Esophagus mucosa (tissue), 1 donor: ENCODE measurements at places on chromosomes 1 and 21. TPM values are rescaled to one million over a fixed set of nuclear protein-coding genes. Genes with fewer than 3 reads are reported as not detected.

Gene TSNAX
- 21.3 TPM for total RNA-seq

Gene TTC3
- total RNA-seq, result 39.8 TPM

DNA sequence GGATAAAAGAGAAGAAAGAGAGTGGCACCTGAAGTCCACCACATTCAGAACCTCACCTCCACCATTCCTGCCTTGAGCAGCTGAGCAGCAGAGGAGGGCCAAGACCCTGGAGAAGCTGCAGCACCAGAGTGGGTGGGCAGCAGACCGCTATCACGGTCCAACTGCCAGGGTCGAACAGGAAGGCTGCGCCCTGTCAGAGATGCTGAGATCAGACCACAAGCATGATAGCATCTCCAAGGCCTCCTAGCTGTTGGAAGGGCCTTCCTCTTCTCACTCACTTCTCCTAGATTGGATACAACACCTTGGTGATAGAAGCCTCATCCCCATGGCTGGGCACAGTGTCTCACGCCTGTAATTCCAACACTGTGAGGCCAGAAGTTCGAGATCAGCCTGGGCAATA is 12.1 kb upstream of the SLC45A3 start:
- ATAC-seq, result no peak

DNA sequence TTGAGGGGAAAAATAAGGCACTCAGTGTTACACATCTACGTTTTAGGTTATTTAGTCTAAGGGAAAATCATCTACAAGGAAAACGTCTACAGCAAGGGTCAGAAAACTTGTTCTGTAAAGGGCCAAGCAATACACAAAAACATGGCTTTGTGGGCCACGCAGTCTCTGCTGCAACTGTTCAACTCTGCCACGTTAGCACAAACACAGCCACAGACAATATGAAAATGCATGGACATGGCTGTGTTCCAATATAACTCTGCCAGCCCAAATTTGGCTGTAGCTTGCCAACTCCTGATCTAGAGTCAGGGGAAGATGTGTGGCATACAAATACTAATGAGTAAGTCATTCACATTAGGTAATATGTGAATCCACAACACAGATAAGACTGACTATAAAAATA is 40.7 kb downstream of the COA6 start:
- ATAC-seq, result no peak

DNA sequence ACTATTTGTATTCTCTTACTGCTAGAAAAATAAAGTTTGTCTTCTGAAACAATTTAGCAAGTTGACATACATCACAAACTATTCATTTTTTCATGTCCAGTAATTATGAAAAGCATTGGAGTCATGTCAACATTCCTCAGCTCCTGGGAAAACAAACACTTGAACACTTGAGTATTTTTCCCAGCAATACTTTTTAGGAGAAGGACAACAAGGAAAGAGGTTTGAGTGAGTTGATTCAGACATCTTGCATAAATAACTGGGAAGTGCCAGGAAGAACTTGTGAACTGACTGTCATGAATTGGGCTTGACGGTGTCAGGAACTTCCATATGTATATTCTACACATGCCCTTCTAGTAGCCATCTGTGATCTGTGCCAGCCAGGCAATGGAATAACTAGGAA is 195.6 kb downstream of the HMCN1 start:
- no peak for ATAC-seq

DNA sequence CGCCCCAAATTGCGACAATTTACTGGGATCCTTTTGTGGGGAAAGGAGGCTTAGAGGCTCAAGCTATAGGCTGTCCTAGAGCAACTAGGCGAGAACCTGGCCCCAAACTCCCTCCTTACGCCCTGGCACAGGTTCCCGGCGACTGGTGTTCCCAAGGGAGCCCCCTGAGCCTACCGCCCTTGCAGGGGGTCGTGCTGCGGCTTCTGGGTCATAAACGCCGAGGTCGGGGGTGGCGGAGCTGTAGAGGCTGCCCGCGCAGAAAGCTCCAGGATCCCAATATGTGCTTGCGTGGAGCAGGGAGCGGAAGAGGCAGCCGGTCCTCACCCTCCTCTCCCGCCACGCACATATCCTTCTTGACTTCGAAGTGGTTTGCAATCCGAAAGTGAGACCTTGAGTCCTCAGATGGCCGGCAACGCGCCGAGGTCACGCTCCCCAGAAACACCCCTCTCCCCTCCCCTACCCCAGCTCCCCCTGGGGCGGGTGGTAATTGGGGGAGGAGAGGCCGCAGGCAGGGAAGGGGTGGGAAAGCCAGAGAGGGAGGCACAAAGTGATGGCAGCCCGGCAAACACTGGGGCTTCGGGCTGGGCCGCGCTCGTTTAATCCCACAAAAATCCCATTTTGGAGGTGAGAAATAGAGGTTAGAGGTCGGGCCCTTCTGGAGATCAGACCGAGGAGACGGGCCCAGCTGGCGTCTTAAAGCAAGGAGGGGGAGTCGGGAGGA is 6.2 kb downstream of the SIM2 start:
- no peak for ATAC-seq

Gene KCNC4
- total RNA-seq, result 5.8 TPM

Gene LAD1
- 328 TPM for total RNA-seq

GRCh38 chr1:95086949-95087533 is 14.3 kb upstream of the ALG14 start:
- no peak for ATAC-seq

GRCh38 chr1:82226186-82226505 is 425.4 kb downstream of the ADGRL2 start:
- peak; percentile 85 for ATAC-seq

GRCh38 chr1:229121845-229122436 is 149.0 kb upstream of the RAB4A start:
- no peak for ATAC-seq

Gene IFNAR1
- 15.5 TPM for total RNA-seq

Gene AVPR1B
- total RNA-seq, result not detected
